Coronary artery (tissue), 2 donors: ENCODE measurements at places on chromosomes 5 and 9.
A peak's percentile ranks its signal among the peaks of the same experiment; 100 is the strongest.

- DNase-seq, result no peak
These were observed 383.5 kb downstream of the TLE4 start for GRCh38 chr9:79955300-79955699.

DNA sequence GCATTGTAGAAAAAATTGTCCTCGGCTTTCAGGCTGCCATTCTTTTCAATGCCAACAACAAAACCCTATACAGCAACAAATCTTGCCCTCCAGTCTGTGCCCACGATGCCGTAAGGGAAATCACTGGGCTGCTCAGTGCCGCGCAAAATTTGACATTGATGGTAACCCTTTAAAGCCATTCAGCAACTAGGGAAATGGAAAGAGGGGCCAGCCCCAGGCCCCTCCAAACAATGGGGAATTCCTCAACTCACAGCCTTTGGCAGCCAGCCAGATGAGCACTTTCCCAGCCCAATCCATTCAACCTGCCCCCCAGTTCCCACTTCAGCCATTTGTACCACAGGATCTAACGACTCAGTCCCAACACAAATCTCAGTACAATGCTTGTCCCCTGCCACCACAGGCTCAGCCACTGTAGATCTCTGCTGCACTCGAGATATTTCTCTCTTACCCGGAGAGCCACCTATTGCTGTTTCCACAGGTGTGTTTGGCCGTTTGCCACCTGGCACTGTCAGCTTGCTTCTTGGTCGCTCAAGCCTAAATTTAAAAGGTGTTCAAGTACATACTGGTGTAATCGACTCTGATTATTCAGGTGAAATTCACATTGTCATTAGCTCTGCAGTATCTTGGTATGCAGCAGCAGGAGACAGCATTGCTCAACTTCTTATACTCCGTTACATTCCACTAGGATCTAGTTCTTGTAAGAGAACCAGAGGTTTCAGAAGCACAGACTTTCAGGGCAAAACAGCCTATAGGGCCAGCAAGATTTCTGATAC lies 103.3 kb downstream of the SYK start:
- DNase-seq, result peak; percentile 43

DNA sequence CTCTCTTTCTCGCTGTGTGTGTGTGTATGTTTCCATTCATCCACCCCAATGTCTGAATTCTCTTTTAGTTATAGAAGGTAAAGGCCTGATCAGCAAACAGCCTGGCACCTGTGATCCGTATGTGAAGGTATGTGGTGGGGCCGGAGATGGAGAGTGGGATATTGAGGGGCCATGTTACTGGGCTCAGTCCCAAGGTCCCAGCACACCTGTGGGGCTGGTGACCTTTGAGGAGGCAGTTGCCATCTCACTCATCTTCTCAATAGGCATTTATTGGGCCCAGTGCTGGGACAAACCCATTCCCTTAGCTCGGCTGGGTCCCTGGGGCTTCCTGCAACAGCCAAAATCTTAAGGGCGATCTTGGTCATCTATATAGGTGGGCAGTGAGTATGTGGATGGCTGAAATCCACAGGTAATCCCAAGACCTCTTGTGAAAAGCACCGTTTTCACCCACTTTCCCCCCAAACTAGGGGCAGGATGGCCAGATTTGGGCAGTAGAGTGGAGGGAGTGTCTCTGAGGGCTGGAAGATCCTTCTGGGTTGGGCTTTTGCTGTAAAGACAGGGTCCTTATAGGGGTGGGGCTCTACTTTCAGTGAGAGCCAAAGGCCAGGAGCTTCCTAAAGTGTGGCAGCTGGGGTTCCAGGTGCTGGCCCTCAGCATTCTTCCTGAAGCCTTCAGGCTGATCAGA lies 19.6 kb downstream of the RGS3 start:
- DNase-seq, result no peak

- DNase-seq, result no peak
These were observed 1.4 kb downstream of the NR6A1 start for GRCh38 chr9:124769549-124770358.

GRCh38 chr9:83388346-83388745 lies 149.9 kb downstream of the FRMD3 start:
- no peak for DNase-seq

DNA sequence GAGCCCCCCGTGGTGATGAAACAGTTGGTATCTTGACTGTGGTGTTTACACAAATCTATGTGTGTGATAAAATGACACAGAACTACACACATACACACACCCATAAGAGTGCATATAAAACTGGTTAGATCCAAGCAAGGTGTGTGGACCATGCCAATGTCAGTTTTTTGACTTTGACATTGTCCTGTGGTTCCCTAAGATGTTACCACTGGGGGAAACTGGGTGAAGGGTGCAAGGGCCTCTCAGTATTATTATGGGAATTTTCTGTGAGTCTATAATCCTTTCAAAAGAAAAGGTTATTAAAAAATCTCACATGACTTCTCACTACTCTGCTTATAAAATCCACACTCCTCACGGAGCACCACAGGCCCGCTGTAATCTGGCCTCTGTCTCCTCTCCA lies 13.4 kb upstream of the KCNIP1 start:
- DNase-seq, result no peak

DNA sequence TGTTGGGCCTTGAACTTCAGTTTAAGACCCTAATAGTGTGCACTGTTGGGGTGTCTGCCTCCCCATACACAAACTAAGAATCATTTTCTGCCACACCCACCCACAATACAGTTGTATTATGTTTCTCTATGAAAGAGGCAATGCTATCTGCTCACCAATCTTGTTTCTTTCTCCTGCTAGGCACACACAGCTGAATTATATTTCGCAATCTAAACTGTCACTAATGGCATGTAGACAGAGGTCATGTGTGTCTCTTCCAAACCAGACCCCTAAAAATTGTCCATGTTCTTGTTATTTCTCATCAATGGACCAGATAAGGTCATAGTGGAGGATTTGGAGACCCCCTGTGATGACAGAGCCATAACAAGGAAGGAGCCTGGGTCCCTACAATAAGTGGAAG lies 57.3 kb downstream of the RIGI start:
- DNase-seq, result no peak

GRCh38 chr9:84759300-84759750 lies 89.8 kb downstream of the NTRK2 start:
- no peak for DNase-seq

- no peak for DNase-seq
These were observed 26.3 kb upstream of the ARSI start for GRCh38 chr5:150329038-150329437.

- no peak for DNase-seq
These were observed 294.4 kb downstream of the SEMA5A start for GRCh38 chr5:9251379-9251980.

- DNase-seq, result no peak
These were observed 36.5 kb downstream of the PLEKHG4B start for GRCh38 chr5:128446-128845.

DNA sequence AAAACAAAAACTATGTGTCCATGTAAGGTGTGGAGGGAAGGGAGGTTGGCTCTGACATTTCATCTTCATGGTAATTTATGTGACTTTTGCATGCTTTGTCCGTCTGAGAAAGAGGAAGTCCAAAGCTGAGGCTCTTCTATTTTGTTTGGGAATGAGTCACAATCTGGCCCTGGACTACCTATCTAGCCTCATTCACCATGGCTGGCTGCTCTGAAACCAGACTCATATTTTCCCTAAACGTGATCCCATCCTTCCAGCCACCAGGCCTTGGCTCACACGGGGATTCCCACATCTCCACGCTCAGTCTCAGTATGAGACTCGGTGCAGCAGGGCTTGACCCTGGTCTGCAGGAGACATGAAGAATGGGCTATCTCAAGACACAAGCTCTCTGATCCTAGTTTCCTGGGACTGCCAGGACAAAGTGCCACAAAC lies 672.8 kb downstream of the ACTL7B start:
- DNase-seq, result no peak

- no peak for DNase-seq
These were observed 82.1 kb upstream of the PITX1 start for GRCh38 chr5:135116160-135116561.

- DNase-seq, result no peak
These were observed 91.3 kb upstream of the SLC25A48 start for GRCh38 chr5:135743181-135743580.

GRCh38 chr5:33827018-33827707 lies 64.6 kb downstream of the ADAMTS12 start:
- DNase-seq, result no peak

- DNase-seq, result no peak
These were observed 20.1 kb downstream of the ATOX1 start for GRCh38 chr5:151738125-151738848.

- no peak for DNase-seq
These were observed 23.2 kb upstream of the LRRTM2 start for GRCh38 chr5:138898299-138898698.

DNA sequence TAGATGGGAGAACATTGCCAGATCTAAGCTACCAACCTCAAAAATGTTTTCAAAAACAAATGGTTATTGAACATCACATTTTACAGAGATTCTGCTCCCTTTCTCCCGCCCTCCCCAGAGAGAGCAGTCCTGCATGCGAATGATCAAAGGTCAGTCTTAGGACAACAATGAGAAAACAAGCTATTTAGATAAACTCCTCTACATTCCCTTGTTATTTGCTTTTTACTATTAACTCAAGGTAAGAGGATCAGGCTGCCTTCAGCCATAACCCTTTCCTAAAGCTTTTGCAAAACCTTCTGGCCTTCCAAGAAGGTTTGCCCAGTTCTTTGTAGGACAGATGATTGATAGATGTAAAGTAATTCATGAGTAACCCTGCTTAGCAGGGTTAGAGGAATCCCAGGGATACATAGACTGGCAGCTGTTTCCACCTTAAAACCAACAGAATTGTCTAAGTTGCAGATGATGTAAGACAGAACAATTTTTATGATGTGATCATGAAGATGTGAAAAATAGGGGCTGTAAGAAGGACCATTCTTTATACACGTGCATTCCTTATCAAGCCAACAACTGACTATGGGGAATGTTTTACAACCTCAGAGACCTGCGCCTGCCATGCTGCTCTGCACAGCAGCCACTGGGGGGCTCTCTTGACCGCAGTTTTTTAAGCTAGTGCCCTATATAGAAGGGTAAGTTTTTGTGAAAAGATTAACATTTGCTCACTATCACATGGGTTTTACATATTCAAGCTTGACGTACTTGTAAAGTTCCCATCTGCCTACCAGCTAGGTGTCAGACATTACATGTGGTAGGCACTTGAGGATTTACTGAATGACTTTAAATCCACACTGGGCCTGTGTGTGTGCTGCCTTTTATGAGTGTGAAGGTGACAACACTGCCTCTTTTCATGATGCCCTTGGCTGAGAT lies 2.3 kb upstream of the ZNF782 start:
- no peak for DNase-seq

DNA sequence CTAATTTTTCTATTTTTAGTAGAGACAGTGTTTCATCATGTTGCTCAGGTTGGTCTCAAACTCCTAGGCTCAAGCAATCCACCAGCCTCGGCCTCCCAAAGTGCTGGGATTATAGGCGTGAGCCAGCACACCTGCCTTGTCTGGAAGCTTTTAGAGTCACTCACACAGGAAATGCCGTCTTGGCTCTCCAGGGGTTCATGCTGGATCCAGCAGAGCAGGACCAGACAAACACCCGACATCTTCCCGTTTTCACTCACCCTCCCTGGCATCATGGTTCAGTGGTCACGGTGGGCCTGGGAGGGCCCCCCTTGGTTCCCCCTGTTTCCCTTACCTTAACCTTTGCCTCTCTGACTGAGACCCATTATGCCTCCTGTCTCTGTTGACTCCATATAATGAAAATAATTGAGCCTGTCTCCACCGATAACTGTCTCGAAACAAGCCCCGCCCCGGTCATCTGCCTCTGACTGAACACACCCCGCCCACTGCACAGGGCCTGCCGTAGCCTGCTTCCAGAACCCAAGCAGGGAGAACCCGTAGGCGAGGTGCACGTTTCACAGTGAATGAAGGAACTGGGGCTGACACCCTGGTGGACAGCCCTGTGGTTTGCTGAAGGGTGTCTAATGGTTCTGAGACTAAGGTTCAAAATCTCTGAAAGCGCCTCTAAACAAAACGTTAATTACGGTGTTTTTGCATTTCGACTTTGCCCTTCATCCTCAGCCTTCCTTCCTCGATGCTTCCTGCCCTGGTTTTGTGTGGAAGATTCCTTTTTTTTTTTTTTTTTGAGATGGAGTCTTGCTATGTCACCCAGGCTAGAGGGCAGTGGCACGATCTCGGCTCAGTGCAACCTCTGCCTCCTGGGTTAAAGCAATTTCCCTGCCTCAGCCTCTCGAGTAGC lies 39.7 kb upstream of the SPRY4 start:
- DNase-seq, result no peak

GRCh38 chr5:133864711-133865110 lies 103.7 kb downstream of the C5orf15 start:
- DNase-seq, result no peak

- no peak for DNase-seq
These were observed 9.5 kb downstream of the TOR4A start for GRCh38 chr9:137286975-137287383.

GRCh38 chr9:33104401-33104800 lies 27.9 kb upstream of the SMU1 start:
- DNase-seq, result no peak

DNA sequence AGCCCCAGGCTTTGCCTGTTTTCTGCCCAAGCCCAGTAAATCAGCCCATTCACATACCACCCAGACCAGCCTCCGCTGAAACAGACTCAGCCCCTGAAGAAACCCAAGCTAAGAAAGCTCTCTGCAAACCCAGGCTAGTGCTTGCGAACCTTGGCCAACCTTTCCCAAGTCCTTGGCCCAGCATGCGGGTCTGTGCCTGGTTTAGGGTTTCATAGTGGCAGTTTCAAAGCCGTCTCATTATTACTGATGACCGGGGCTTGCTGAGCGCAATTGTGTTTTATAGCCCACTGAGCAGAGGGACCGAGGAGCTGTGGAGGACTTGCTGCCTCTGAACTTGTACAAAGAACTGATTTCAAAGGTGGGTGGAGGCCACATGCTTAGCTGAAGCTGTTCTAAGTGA lies 584.3 kb downstream of the BNC2 start:
- DNase-seq, result no peak

DNA sequence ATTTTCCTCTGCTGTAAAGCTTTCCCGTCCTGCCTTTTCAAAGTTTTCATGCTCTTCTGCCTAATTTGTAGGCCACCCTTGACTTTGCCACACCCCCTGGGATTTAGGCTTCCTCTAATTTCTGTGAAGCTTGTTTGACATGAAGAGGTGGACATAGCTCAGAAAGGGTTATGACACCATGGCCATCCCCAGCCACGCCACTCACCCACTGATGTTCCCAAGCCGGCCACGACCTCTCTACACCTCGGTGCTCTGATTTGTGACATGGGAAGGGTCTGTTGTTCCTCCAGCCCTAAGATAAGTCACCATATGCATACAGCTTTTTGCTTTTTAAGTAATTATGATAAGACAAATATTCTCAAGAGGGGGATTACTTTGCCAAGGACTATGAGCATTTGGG lies 139.5 kb downstream of the BARX1 start:
- no peak for DNase-seq

- no peak for DNase-seq
These were observed 324.7 kb downstream of the TLE4 start for GRCh38 chr9:79896390-79896980.

GRCh38 chr5:35884191-35884769 lies 27.6 kb downstream of the IL7R start:
- no peak for DNase-seq
